ENCODE measurements at places on chromosomes 6 and 20. TPM values are rescaled to one million over a fixed set of nuclear protein-coding genes. Genes with fewer than 3 reads are reported as not detected.
A peak's percentile ranks its signal among the peaks of the same experiment; 100 is the strongest.

Gene SRC
- 51.2 TPM for polyA plus RNA-seq

DNA sequence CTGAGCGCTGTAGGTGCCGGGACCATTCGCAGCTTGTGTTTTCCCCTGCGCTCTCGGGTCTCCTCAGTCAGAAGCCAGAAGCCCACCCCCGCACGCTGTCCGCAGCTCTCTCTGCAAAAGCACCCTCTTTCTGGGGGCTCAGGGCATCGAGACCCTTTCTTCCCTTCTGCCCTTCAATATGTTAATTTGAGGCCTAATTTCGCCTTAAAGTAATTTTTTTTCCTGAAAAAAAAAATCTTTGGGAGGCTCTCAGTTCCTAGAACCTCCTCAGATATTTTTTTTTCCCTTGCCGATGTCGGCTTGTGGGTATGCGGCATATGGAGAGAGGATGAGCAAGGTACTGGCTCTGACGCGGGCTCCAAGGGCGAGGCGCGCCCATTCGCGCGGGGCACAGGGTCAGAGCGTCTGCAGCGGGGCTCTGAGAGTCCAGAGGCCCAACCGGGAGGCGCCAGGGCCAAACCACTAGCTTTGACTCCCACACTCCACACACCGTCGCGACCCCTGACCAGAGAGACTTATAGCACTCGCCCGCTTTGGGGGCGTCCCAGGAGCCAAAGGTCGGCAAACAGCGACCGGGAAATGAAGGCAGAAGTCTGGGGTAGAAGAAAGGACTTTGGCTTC lies 893 bp downstream of the PRDM13 start:
- no peak for DNase-seq

- no peak for DNase-seq
Observed at GRCh38 chr6:122014961-122015360, 384.5 kb upstream of the HSF2 start.

DNA sequence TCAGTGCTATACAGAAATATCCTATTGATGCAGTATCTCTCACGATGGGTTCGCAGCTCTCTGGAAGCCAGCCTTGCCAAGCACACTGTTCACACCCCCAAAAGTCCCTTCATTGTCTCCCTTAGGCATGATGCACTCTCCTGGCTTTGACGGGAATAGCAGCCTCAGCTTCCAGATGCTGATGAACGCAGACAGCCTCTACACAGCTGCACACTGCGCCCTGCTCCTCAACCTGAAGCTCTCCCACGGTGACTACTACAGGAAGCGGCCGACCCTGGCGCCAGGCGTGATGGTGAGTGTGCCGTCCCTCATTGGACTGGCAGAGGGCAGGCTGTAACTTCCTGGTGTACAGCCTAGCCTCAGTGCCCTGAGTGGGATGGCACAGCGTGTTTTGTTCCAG lies 60.0 kb upstream of the PBOV1 start:
- no peak for DNase-seq

DNA sequence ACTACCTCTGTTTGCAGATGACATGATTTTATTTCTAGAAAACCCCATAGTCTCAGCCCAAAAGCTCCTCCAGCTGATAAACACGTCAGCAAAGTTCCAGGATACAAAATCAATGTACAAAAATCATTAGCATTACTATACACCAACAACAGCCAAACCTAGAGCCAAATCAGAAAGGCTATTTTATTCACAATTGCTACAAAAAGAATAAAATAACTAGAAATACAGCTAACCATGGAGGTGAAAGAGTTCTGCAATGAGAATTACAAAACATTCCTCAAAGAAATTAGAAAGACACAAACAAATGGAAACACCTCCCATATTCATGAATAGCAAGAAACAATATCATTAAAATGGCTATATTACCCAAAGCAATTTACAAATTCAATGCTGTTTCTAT lies 65.6 kb upstream of the HTR1E start:
- DNase-seq = no peak

Gene ALDH8A1
- 27.5 TPM for polyA plus RNA-seq

DNA sequence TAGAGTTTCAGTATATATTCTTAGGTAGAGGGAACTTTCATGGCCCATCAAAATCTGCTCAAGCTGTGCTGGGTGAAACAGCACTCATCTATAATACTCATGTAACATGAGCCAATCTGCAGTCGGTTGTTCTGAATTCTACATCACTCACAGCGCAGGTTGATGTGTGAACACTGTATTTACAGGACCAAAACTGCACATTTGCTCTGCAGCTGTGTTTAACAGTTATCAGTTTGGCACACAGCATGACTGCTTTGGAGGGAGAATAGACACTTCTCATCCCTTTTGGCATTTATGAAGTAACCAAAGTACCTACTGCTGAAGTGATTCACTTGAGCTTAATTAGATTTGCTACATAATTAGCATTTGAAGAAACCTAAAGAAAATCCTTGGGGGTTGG lies 225.1 kb downstream of the BCKDHB start:
- DNase-seq = no peak

DNA sequence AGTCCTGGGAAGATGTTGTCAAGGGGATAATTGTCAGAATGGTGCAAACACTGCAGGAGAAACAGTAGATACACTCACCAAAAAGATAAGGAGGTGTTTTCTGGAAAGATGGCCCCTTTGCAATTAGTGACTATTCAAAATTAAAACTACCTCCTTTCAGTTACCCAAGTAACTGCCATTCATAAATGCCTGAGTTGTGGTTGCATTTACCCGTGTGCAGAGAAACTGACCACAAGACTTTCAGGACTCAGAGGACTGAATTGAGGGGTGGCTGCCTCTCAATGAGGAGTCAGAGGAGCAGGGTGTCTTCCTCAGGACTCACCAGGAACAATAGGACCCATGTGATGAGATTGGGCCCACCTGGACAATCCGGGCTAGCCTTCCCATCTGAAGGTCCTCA lies 39.0 kb downstream of the GCM1 start:
- DNase-seq = no peak

Gene MPIG6B
- polyA plus RNA-seq = 1.2 TPM

- DNase-seq = no peak
Observed at GRCh38 chr20:5779071-5779900, 29.1 kb downstream of the SHLD1 start.

DNA sequence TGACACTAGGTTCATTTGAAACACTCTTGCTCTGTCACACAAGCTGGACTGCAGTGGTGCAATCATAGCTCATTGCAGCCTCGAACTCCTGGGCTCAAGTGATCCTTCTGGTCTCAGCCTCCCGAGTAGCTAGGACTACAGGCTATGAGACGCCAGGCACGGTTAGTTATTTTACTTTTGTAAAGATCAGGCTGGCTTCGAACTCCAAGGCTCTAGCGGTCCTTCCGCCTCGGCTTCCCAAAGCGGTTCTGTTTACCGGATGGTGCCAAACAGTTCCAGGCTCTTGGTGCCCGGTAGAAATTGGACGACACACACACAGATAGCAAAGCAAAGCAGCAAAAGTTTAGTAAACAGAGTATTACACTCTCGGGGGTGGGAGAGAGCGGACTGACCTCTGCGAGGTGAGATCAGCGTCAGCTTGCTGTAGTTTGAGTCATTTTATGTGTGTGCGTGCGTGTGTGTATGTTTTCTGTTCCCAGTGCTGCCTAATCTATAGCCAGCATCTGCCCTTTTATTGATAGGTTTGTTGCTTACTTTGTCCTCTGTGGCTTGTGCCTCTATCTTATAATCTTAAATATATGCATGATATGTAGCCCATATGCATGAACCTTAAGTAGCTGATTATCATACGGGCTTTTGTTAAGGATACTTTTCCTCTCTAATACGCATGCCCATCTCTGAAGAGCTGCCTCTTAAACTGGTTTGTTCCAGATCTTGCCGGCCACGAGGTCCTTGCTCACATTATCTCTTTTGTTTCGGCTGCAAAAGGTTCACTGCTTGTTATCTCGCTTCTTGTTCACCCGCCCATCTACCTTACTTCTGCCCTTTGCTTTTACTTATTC lies 75.2 kb downstream of the OR2B2 start:
- DNase-seq = peak; percentile 88

Gene CASS4
- 3.4 TPM for polyA plus RNA-seq

Gene BEND6
- polyA plus RNA-seq = 7.4 TPM

DNA sequence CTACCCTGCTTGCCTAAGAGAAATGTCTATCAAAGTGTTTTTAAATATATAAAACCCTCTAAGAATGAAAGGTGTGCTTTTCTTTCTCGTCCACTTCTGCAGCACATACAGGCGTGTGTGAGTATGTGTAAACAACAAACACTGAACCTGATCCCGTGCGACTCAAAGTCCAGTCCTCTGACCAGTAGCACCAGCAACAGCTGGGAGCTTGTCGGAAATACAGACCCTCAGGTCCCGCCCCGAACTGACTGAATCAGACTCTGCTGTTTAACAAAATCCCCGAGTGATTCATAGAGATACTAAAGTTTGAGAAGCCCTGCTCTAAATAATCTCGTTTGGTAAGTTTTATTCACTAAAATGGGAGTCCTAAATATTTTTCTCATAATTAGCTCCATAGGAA lies 208.0 kb upstream of the KCNQ5 start:
- no peak for DNase-seq

DNA sequence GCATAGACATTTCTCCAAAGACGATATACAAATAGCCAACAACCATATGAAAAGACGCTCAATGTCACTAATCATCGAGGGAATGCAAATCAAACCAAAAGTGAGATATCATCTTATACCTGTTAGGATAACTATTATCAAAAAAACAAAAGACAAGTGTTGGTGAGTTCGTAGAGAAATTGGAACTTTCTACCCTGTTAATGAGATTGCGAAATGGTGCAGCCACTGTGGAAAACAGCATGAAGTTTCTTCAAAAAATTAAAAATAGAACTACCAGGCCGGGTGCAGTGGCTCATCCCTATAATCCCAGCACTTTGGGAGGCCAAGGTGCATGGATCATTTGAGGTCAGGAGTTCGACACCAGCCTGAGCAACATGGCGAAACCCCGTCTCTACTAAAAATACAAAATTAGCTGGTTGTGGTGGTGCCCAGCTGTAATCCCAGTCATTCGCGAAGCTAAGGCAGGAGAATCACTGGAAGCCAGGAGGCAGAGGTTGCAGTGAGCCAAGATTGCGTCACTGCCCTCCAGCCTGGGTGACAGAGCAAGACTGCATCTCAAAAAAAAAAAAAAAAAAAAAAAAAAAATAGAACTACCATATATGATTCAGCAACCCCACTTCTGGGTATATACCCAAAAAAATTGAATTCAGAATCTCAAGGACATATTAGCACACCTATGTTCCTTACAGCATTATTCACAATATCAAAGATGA lies 170.0 kb upstream of the ZNF184 start:
- DNase-seq = no peak

Gene YTHDF1
- 50.0 TPM for polyA plus RNA-seq

DNA sequence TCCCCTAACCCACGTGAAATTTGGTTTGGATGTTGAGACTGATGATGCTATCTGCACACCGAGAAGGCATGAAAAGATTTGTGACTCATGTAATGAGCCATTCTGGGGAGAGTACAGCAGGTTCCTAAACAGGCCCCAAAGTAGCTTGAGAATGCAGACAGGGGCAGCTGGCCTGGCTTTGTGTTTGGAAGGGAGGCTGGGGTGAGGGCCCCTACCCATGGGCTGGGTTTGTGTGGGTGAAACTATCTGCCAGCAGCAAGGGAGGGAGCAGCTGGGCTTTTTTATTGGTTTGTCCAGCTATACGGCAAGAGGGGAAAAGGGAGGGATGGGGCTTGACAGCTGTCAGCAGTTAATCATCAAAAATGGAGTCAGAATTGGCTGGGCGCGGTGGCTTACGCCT lies 87.0 kb upstream of the RNF24 start:
- no peak for DNase-seq

Gene WFDC2
- polyA plus RNA-seq = 193 TPM

DNA sequence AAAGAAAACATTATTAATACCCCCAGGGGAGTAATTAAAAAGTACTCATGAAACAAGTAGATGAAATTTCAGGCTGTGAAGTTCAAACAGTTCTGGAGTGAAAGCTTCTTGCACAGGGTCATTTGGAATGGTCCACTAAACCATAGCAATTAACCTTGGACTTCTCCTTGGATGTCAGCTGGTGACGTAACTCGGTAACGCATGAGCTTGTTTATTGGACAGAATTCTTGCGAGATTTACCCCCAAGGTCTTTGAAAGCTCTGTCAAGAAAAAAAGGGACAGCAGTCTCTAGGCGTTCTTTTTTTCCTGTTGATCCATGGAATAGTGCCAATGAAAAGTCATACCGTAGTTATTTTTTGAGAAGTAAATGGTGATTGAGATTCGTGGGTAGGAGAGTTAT lies 2.2 kb downstream of the CD83 start:
- no peak for DNase-seq

DNA sequence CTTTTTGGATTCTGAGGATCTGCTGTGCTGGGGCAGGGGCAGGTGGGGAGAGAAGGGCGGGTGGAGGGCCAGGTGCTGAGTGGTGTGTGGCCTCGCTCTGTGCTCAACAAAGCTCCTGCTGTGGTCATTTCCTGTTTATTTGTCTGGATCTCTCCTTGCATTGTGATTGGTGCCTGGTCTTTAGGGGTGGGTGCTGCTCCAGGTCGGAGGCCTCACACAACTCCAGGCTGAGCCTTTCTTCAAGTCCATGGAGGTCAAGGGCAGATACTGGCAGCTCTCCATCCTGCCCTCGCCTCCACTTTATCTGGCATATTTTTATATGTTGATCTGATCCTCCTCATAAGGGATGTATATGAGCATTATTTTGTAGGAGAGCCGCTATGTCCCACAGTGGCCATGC lies 36.2 kb downstream of the HLA-F start:
- no peak for DNase-seq

- DNase-seq = no peak
Observed at GRCh38 chr6:139569566-139569965, 195.1 kb upstream of the CITED2 start.

GRCh38 chr20:49889935-49890333 lies 25.4 kb downstream of the SPATA2 start:
- no peak for DNase-seq

DNA sequence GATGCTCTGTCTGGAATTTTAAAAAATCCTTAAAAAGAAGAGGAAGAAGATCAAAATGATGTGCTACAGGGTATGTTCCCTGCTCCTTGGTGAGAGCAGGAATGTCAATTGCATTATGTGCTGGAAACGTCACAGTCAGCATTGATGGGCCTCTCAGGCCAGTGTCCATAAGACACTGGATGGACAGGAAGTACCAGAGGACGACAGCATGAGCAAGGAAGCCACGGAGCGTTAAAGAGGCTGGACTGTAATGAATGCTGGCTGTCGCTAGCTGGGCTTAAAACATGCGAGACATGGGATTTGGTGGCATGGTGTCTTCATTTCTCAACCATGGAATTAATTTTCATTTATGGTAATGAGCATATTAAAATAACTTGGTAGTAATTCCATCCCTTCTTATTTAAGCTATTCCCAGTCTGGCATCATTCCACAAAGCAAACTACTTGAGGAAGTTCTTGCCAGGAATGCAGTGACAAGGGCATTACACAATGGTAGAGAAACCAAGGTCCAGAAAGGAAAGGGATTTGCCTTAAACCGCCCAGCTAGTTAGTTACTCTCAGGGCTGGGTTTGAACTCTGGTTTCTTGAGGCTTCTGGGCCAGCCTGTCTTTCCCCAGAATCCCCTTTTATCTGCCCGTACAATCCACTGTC lies 166.6 kb upstream of the SOX4 start:
- DNase-seq = no peak

DNA sequence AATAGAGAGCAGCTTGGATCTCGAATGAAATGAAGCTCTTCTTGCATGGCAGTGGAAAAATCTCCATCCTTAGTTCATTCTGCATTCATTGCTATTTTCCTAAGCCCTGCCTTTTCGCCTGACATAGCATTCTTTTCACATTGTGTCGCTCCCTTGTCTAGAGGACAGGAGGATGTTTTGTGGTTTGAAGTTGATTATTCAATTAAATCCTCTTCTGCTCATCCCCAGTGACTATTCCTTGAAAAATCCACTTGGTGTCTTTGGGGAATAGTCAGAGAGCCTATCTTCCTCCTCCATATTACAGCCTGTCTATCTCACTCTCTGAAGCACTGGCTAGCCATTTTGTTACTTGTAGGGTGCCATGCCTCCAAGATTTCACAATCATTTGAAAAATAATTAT lies 161.2 kb downstream of the KLHL32 start:
- no peak for DNase-seq
